Activated CD4-positive, CD25-positive, alpha-beta regulatory T cell (primary cell): ENCODE measurements at places on chromosomes 1 and 21.

DNA sequence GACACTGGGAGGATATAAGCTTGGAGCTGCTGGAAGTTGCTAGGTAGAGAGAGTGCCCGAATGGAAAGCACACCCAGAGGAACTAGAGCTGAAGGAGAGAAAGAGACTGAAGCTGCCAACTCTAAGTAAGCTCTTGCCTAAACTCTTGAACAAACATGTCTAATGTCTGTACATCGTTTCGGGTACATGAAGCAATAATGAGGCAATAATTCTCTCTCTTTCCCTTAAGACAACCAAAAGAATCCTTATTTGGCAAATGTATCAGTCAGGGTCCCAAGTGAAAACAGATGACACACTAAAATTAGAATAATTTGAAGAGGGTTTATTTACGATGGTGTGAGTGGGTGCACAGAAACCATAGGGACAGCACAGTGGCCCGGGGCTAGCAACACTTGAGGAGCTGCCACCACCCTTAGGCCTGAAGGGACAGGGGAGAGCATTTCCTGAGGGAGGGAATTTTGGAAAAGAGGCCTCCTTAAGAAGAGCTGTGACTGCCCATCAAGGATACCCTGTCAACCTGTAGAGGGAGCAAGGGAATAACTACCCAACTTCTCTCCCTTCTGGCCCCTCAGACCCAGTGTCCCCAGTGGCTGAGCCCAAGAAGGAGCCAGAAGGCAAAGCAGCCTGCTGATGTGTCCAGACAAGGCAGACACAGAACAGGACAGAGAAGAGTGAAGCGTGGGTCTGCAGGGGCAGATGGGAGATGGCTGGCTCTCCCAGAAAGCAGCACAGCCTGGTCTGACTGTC is 36.1 kb upstream of the KHDRBS1 start:
- no peak for DNase-seq

- no peak for DNase-seq
Measured at GRCh38 chr1:201570886-201571624, 32.1 kb downstream of the NAV1 start.

- DNase-seq: no peak
Measured at GRCh38 chr1:75136195-75136815, 2.1 kb downstream of the LHX8 start.

DNA sequence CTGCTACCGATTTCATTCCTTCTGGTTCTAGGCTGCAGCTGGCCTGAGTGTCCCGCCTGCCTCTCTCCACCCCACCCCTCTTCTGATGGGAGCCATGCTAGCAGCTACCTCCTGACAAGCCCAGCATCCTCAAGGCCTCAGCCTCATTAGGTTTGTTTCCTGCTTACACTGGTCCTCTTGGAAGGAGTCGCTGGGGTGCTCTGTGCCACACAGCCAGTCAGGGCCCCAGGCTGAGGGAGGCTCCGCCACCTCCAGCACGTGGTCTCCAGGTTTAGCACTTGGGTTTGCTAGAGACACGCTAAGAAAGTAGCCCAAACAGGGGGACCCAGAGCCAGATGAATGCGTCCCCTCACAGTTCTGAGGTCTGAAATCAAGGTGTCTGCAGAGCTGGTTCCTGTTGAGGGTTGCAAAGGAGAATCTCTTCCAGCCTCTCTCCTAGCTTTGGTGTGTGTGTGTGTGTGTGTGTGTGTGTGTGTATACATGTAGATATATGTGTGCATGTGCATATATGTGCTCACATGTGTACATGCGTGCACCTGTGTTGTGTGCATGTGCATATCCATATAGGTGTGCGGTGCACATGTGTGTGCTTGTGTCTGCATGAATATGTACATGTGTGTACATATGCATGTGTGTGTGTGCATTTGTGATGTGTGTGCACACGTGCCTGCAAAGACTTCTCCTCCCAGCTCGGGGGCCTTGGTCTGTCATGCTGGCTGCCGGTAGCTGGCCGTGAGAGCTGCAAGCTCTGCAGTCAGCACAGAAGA is 301.1 kb upstream of the AJAP1 start:
- no peak for DNase-seq

- no peak for DNase-seq
Measured at GRCh38 chr1:97308131-97308530, 586.5 kb downstream of the PTBP2 start.

GRCh38 chr1:108969346-108969745 is 6.1 kb upstream of the CLCC1 start:
- DNase-seq: no peak

GRCh38 chr1:9225411-9225785 is 9.2 kb upstream of the H6PD start:
- no peak for DNase-seq

- DNase-seq: no peak
Measured at GRCh38 chr1:169999331-169999741, 75.2 kb downstream of the KIFAP3 start.

GRCh38 chr1:33163621-33164519 is 18.0 kb downstream of the TRIM62 start:
- no peak for DNase-seq

DNA sequence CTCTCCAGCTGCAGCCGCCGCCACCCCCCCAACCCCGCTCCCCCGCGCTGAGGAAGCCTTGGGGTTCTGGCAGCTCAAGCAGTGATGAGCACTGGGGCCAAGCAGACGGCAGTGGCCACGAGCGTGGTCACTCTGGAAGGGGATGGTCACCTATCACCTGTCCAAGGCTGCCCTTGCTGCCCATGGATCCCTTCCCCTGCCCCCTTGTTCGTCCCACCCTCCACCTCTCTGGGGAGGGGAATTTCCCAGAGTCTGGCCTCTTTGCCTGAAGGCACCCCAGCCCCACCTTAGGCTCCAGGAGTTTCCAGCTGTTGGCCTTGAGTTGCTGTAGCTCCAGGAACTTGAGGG is 7.2 kb upstream of the SMIM12 start:
- no peak for DNase-seq

GRCh38 chr21:31399591-31399990 is 55.5 kb upstream of the TIAM1 start:
- no peak for DNase-seq

- DNase-seq: no peak
Measured at GRCh38 chr1:21952786-21953520, 15.8 kb upstream of the HSPG2 start.

DNA sequence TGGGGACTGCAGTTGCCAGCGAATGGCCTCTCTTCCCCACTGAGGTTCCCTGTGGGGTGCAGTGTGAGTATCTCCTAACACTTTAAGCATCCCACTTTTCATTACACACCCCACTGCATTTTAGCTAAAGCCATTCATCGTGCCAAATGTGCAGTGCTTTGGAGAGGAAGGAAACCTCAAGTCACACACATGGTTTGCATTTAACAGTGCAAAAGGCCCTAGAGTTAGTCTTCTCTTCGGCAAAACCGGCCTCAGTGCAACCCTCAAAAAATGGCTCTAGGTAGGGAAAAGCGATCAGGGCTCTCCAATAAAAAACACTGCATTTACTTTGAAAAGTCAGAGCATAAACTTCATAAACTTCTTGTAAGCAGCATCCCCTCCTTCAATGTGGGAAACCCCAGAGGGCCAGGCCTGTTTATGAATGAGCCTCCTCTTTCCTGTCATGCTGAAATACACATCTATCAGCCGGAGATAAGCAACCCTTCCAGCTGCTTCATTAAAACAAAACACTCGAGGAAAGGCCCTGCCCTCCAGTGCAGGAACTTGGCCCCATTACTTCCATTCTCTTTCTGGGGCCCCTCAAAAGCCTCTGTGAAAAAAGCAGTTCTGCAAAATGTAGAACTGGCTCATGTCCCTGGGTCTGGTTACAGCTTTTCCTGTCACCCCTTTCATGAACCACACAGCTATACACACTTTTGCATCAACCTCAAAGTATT is 184.0 kb downstream of the CDC7 start:
- DNase-seq: no peak

GRCh38 chr1:78003070-78003746 is 1.5 kb upstream of the DNAJB4 start:
- DNase-seq: no peak

DNA sequence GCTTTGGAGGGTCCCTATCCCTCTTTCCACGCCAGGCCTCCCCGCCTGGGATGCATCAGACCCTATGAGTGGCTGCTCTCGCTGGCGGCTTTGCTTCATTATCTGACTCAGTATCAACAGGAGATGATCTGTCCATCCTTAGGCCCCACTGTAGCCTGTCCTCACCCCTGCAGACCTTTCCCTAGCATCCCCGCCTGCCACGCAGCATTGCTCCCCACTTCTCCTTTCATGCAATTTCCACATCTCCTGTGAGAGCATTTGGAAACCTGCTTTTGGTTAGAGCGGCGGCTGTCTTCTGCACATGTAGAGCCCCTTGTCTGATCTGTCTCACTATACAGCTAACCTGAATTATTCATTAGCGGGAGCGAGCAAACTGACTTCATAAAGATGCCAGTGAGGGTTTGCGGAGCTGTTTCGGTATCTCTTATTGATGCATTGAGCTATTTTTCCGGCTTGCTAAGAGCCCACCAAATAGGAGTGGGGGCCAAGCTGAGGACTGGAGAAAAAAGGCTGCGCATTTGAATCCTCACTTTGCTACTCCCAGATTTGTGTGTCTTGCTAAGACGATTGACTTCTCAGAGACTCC is 40.0 kb upstream of the ATP2B4 start:
- DNase-seq: no peak

DNA sequence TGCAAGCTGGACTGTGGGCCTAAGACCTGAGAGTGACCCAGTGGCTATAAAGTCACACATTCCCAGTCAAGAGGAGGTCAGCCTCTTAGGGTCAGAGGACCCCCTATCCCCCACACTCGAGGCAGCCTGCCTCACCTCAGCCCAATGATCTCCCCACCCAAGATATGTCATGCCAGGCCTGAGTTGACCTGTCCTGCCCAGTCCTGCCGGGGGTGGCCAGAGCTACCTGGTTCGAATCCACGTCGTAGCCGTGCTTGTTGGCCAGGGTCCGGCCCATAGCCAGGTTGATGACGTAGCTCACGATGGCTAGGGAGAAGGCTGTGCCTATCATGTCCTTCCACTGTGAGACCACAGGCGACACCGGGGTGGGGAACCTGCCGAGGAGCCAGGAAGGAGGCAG is 15.6 kb downstream of the SLC26A9 start:
- DNase-seq: no peak

- no peak for DNase-seq
Measured at GRCh38 chr1:69510026-69510425, 57.7 kb upstream of the LRRC7 start.

GRCh38 chr1:101993710-101994109 is 3.0 kb downstream of the OLFM3 start:
- no peak for DNase-seq

DNA sequence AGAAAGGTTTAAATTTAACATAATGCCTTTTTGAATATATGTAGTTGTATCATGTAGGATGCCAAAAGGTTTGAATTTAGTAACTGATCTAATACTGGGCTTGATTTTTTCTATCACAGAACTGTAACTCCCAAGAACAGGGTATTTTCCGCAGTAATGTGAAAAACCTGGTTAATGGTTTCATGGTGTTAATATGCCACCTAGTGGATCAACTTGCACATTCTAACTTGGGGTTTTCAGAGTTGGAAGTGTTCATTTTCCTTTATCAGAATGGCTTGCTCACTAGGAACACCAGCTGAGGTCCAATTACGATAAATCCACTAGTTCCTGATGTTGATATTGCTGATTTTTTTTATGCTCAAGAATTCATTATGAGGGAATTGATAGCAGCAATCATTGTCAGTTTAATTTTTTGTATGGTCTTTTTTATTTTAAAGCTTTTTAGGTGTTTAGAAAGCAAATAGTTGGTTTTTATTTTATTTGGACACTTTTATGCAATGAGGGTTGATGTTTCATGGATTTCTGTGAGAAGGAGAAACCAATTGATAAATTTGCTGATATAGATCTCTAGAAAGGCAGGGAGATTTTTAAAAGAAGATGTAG is 157.2 kb downstream of the PLA2G4A start:
- no peak for DNase-seq

DNA sequence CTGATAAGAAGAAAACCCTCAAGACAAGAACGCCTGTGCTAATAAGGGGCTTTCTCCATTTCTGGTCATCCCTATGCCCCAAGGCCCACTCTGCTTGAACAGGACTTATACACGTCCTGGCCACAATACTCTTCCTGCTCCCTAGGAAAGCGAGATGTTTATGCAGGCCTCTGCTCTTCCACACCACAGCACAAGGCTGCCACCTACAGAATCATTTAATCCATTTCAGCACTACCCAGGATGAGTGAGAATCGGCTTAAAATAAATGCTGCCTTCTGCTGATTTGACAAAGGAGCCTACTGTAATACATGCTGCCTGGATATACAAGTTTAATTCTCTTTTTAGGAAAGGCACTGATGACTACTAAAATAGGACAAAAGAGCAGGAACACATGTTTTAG is 29.4 kb downstream of the FRRS1 start:
- no peak for DNase-seq

GRCh38 chr1:209080170-209080781 is 503.2 kb upstream of the CAMK1G start:
- DNase-seq: no peak

GRCh38 chr1:208837242-208837641 is 593.1 kb upstream of the PLXNA2 start:
- DNase-seq: no peak

GRCh38 chr1:243420946-243421685 is 165.3 kb downstream of the SDCCAG8 start:
- DNase-seq: no peak

DNA sequence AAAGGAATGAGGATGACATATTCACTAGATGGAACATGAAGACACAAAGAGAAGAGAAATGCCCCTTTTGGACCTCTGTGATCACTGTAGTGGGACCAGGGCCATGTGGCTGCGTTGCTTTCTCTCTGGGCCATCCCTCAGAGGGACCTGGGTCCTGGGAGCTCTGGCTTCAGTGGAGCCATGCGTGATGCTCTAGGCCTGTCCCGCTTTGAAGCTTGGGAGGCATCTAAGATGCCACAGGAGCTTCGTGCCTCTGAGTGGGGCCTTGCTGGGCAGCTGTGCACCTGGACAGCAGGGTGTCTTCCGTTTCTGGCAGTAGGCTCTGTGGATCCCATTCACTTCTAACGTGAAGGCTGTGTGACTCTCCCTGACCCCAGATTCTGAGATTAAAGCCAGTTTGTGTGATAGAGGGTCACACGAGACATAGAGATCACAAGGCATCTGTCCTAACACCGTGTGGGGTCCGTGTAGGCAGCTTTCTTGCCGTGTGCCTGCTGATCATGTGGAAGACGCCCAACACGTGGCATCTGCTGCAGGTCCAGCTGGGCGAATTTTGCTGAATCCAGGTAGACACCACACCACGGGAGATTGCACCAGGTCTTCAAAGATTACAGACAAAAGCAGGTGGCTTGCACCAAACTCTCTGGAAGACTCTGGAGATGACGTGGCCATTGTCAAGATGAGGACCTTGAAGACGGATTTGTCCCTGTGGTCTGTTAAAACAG is 17.2 kb upstream of the PRSS38 start:
- no peak for DNase-seq
